Left hindlimb (tissue), 1 donor: ENCODE measurements at places on chromosomes 6 and 20.

DNA sequence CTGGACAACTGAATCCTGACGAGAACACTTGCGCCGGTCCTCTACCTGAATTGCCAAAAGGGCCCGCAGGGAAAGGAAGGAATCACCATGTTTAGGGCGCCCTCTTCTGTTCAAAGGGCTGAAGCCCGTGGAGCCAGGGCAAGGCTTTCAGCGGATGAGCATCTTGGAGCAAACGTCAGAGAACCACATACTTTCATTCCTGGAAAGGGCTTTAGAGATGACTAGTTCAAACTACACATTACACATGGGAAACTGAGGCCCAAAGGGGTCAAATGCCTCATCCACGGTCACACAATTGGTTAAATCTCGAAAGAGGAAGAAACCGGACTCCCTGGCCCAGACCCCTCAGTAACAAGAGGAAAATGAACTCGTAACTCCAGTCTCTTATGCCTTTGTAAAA lies 11.5 kb upstream of the ZNF133 start:
- DNase-seq = peak; percentile 52

GRCh38 chr20:53571555-53572286 lies 21.9 kb downstream of the ZNF217 start:
- DNase-seq = no peak

- no peak for DNase-seq
Measured at GRCh38 chr6:53301801-53302537, 46.8 kb downstream of the ELOVL5 start.

GRCh38 chr20:63183422-63184146 lies 32.3 kb downstream of the YTHDF1 start:
- DNase-seq = no peak

GRCh38 chr20:34426026-34426425 lies 63.0 kb downstream of the ITCH start:
- DNase-seq = no peak

DNA sequence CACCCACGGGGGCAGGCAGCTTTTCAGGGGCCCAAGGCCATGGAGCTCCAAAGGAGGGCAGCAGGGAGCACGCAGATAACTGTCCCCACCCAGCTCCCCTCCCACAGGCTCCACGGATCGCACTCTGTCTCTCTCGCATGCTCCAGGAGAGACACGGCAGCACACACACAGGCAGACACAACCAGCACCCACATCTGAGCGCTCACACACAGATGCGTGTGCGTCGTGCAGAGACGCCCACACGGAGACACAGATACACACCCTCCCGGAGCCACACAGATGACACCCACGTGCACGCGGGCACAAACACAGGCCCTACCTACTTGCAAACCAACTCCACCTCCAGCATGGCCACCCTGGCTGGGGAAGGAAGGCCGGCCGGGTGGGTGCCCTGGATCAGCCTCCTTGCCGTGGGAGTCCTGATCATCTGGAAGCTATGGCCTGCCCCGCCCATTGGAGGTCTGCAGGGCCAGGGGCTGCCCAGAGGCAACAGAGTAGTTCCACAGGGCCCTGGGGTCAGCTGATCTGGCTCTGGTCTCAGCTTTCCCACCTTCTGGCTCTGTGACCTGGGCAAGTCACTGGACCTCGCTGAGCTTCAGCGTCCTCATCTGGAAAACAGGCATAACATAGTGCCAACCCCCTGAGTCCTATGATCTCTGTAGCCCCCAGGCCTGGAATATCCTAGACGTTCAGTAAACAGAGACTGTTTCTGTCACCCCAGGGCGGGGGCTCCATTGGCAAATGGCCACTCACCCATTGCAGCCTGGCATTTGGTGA lies 31.5 kb downstream of the AAR2 start:
- no peak for DNase-seq

GRCh38 chr20:13333036-13333435 lies 112.0 kb downstream of the ISM1 start:
- DNase-seq = no peak

GRCh38 chr6:163637524-163637923 lies 223.0 kb downstream of the QKI start:
- no peak for DNase-seq

DNA sequence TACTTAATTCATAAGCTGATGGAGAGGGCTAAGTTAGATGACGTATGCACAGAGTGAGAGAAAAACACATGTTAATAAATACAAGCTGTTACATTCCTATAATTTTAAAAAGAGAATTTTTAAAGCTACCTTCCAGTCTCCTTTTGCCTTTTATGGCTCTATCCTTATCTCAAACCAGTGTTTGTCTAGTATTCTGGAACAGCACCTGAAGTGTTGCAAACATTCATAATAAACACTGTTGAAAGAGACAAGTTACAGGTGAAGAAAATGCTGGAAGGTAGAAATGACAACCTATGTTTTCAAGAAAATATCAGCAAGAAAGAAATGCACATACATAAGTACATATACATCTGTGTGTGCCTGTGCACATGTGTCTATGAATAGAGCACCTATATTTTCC lies 409.1 kb downstream of the PKHD1 start:
- no peak for DNase-seq

GRCh38 chr20:56769921-56770600 lies 141.0 kb downstream of the TFAP2C start:
- DNase-seq = no peak
